ENCODE measurements at places on chromosomes 13 and 19.

GRCh38 chr19:49631014-49631588, 8.8 kb downstream of the RRAS start:
- DNase-seq, result no peak

- DNase-seq, result no peak
Measured at GRCh38 chr19:29926801-29927200, 15.2 kb upstream of the URI1 start.

DNA sequence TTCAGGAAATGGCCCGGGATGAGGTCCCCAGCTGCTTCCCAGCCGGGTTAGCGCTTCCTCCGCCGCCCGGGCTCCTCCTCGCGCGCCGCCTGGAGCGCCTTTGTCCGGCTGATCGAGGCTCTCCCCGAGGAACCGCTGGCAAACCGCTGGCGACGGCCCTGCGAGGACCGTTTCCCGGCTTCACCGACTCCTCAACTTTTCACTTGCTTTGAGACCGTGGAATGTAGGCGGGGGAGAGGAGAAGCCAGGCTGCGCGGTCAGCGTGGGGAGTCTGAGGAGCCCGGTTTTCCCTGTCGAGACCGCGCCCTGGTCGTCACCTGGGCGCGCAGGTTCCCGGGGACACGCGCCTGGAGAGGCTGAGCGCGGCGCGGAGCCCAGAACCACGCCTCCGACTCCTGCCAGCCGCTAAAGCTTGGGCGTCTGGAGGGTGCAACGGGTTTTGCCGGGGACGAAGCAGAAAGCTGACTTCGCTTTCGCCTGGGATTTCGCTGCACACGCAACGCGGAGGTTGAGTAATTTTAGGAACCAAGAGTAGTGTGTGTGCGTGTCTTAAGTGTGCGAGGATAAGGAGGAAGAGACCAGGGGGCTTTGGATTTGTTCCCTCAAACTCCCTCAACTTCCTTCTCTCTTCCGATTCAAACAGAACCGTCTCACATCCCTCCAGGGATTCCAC, 7.3 kb upstream of the DGKH start:
- peak; percentile 45 for DNase-seq

DNA sequence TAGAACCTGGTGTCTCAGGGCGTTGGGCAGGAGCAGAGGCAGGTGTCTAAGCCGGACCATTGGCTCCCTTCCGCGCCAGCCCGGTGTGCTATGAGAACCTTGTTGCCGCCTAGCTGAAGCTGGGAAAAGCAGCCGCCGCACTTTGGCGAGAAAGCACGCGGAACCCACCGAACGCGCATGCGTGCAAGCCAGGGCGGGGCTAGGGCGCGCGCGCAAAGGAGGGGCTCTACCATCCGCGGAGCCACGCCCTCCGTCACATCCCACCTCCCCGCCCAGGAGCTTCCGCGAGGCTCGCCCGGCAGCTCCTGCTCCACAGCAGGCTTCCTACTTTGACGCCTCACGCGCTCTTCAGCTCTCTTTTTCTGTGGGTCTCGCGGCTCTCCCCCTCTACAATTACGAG, 51.3 kb downstream of the WDR87 start:
- peak; percentile 53 for DNase-seq

GRCh38 chr13:99971576-99972189, at the start of gene ZIC5:
Gene ZIC5 (minus strand): TSS chr13:99971767. CDS start chr13:99971603, 164 bp downstream.
- DNase-seq, result no peak

GRCh38 chr19:1237027-1237659, 662 bp downstream of the CBARP start:
- DNase-seq, result peak; percentile 35

DNA sequence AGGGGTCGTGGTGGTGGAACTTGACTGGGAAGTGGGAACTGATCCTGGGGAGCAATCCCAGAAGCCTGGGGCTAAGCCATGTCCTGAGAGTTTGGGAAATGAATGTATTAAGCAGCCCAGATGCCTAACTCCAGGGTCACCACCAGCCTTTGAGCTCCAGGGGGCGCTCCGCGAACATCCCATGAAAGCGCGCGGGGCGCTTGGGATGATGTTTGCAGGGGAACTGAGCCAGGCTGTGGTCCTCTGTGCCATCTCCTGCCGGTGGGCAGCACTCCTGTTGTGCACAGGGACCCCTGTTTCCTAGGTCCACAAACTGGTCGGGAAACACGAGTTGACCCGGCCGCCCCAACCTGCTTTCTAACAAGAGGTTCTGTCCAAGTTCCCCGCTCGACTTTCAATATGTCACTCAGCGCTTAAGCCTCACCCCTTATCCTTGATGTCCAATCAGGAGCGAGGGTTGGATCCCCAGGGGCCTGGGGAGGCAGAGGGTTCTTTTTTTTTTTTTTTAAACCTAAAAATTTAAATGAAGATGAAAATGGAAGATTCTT, 14.4 kb downstream of the LEUTX start:
- peak; percentile 74 for DNase-seq

DNA sequence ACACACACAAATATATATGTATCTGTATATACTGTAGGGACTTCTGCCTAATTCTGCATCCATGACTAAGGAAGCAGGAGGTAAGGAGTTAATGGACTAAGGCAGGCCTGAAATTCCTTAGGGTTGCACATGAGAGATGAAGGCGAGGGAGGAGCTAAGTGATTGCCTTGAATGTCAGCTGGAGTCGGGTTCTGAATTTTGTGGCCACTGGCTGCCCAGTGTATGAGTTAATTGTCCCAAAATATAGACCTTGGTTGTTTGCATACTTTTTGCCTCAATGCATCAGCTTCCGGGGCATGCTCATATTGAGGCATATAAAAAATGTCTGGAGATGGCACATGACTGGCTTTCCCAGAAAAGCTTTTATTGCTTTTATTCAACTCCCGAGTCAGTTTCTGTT, 245.5 kb downstream of the TDRD3 start:
- DNase-seq, result no peak

Data from fibroblast of skin of right biceps (primary cell).